Astrocyte (in vitro differentiated cells and primary cell): ENCODE measurements at places on chromosomes 2 and 18.

GRCh38 chr2:26606847-26607190, 34.3 kb downstream of the CIB4 start:
- H3K36me3 ChIP-seq, result no peaks in the 10 kb centered on the region
- peaks cover 18% of the 10 kb centered on the region for H3K27me3 ChIP-seq
- no peaks in the 10 kb centered on the region for H3K4me1 ChIP-seq
- DNase-seq, result no peak

DNA sequence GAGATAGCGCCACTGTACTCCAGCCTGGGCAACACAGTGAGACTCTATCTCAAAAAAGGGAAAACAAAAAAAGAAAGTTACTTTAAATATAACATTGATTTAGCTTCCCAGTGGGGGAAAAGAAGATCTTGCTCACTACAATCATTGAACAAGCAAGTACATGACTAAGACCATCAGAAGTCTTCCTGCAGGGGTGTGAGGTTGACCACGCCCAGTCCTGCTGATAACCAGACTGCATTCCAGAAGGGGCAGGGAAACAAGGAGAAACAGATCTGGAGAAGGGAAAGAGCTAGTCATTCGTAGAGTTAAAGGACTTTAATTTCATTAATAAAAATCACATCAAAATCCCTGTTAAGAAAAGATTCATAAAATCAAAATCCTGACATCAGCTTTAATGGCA, 77.5 kb downstream of the EPHA4 start:
- H3K4me1 ChIP-seq, result no peaks in the 10 kb centered on the region
- H3K4me3 ChIP-seq, result no peak overlapping the region
- no peak overlapping the region for H3K27ac ChIP-seq
- no peaks in the 10 kb centered on the region for H3K36me3 ChIP-seq
- no peaks in the 10 kb centered on the region for H3K27me3 ChIP-seq
- DNase-seq, result peak; percentile 39

DNA sequence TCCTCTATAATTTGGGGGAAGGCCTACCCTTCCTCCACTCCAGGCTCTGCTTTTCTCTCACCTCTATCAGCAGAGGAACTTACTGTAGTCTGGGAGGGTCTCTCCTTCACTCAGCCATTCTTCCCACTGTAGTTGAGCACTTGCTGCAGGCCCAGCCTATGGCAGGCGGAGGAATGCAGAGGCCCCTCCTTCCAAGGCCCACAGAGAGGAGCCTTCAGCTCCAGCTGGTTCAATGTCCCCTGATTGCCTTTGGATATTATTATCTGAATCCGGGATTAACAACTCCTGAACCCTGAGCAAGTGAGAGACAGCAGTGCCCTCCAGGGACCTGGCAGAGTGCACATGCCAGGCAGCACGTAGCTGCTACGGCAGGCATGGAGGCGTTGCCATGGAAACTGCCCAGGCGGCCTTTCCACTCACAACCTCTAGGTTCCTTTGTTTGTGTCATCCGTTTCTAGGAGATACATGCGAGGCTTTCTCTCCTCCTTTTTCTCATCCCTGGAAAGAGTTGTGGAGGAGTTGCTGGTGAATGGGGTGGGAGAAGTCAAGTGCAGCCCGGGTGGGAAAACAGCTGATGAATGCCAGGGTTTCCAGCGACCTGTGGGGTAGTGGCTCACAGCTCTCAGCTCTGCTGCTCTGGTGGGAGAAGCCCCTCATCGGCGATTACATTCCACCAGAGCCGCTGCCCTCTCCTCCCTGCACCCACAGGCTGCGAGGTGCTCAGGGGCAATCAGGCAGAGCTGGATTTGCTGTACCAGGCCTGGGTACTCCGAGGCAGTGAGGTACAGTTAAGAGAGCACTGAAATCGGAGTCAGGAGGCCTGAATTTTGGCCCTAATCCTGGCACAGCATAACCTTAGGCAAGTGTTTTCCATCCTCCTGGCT, 55.3 kb upstream of the HK2 start:
- no peak overlapping the region for H3K4me3 ChIP-seq
- no peaks in the 10 kb centered on the region for H3K4me1 ChIP-seq
- no peaks in the 10 kb centered on the region for H3K36me3 ChIP-seq
- no peak for DNase-seq

GRCh38 chr18:45713239-45713638, 10.7 kb upstream of the SLC14A1 start:
- H3K36me3 ChIP-seq, result no peaks in the 10 kb centered on the region
- H3K4me3 ChIP-seq, result no peak overlapping the region
- H3K4me1 ChIP-seq, result peaks cover 3% of the 10 kb centered on the region
- DNase-seq, result no peak
- H3K27ac ChIP-seq, result no peak overlapping the region
- H3K27me3 ChIP-seq, result no peaks in the 10 kb centered on the region

DNA sequence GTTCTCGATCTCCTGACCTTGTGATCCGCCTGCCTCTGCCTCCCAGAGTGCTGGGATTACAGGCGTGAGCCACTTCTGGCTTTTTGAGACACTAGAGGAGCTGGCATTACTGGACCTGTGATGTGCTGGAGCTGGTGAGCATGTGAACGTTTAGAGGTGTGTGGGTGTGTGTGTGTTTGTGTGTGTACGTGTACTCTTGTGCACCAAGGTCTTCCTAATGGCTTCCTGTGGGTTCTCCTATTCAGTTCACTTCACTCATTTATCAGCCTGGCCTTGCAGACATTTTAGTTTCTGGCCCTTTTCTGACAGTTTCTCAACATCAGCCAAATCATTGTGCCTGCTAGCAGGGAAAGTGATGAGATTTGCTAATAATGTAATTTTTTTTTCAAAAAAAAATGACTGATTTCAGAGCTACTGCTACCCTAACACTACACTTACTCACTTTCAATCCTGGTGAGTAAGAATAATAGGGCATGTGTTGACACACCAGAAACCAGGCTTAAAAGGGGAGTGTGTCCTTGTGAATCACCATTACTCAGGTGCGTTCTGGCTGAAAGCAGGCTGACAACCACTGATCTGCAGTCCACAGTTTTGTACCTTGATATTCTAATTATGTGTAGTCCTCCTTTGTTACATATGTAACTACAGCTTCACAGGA, 41.0 kb upstream of the ACTR3 start:
- no peak overlapping the region for H3K4me3 ChIP-seq
- no peaks in the 10 kb centered on the region for H3K36me3 ChIP-seq
- no peak overlapping the region for H3K27ac ChIP-seq

DNA sequence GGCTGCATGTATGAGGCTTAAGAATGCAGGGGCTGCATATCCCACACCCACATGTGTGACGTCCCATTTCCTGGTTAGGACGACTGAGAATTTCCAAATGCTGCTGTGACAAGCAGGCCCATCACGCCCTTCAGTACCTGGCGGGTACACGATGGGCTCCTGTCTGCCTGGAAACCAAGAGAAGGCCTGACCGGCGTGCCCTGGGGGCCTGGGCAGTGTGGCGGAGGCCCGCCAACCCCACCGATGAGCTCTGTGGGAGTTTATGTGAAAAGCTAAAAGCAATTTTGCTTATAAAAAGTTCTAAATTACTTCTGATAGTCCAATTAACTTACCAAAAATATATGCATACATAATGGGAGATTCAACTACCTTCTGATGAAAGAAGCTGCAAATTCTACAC, 837.3 kb downstream of the GALR1 start:
- no peak overlapping the region for H3K4me3 ChIP-seq
- H3K27ac ChIP-seq, result no peak overlapping the region
- no peaks in the 10 kb centered on the region for H3K4me1 ChIP-seq

GRCh38 chr18:75010689-75011088, 198.2 kb downstream of the PTGR3 start:
- no peaks in the 10 kb centered on the region for H3K36me3 ChIP-seq
- H3K27me3 ChIP-seq, result no peaks in the 10 kb centered on the region
- no peak for DNase-seq
- H3K4me1 ChIP-seq, result no peaks in the 10 kb centered on the region
- no peak overlapping the region for H3K27ac ChIP-seq
- H3K4me3 ChIP-seq, result no peak overlapping the region

DNA sequence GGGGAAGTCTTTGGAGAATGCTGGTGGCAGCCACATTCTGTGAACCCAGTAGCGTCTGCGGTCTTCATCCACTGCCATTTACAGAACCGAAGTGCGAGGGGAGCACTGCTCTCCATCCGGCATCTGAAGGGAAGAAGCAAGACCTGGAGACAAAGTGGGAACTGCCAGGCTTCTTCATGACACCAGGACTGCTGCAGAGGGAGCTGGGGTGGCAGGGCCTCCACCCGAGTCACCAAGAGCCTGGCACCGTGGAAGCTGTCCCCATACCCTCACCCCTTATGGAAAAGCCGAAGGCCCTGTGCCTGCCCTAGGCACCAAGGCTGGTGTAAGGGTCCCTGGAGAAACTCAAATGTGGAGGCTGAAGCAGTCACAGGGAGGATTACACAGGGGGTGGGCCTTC, 79.8 kb downstream of the CIB4 start:
- DNase-seq, result no peak
- peaks cover 14% of the 10 kb centered on the region for H3K4me1 ChIP-seq
- H3K27me3 ChIP-seq, result peaks cover 74% of the 10 kb centered on the region
- no peak overlapping the region for H3K4me3 ChIP-seq

DNA sequence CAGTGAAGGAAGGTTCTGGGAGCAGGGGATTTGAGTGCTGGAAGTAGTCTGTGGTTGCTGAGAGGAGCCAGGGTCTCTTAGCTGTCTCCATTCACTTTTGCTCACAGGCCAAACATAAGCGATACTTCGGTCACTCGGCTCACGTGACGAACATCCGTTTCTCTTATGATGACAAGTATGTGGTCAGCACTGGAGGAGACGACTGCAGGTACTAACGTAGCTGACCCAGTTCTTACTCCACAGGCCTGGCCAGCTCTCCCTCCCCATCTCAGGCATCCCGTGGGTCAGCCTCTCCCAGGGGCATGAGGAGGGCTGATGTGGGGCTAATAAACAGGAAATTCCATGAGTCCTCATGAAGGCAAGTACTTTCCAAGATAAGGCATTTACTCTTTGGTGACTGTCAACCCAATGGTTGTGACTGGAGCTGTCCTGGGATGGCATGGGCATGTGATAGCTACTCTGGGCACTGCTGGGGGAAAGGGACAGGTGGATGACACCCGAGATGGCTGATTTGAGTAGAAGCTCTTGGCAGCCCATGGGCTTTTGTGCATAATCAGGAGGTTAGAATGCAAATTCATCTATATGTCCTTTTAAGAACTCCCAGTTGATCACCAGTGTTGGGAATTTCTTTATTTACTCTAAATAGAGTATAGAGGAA, 81.6 kb downstream of the RTN4 start:
- H3K36me3 ChIP-seq, result peaks cover 46% of the 10 kb centered on the region
- H3K4me1 ChIP-seq, result no peaks in the 10 kb centered on the region
- H3K27ac ChIP-seq, result no peak overlapping the region
- H3K27me3 ChIP-seq, result no peaks in the 10 kb centered on the region
- DNase-seq, result no peak

DNA sequence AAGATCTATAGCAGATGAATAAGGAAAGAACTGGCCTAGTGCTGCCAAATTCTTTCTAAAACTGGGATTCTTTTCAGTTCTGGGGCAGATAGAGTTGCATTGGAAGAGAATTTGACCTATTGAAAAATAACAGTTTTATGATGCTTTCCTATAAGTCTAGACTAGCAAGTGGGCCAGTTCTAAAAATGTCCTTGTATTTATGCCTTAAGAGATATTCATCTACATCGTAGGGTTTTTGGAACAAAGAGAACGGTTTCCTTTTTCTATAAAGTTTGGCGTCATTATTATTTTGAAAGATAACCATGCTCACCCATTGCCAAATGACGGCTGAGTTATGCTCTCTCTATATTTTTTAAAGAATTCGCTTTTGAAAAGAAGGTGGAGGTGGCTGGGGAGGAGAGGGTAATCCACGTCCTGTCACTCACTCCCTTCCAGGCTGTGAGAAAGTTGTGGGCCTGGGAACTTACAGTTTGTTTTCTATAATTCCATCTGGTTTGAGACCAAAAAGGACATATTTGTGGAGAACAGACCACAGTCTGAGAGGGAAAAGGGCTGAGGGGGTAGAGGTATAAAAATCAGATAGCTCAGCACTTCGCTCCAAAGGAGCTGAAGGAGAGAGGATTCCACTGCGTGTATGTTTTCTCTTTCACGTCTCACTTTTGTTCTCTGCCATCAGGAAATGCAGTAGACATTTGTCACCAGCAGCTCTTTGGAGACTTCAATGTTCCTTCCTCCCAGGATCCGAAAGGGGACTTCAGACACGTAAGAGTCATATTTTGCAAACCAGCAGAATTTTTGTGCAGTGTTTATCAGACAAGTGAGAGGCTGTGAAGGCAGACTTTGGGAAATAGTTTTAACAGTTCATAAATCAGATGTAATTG, 281.9 kb upstream of the FN1 start:
- DNase-seq, result no peak
- no peak overlapping the region for H3K4me3 ChIP-seq
- H3K36me3 ChIP-seq, result no peaks in the 10 kb centered on the region
- peak overlapping the region; percentile 14 for H3K27ac ChIP-seq
- peaks cover 18% of the 10 kb centered on the region for H3K4me1 ChIP-seq

- H3K4me1 ChIP-seq, result peaks cover 45% of the 10 kb centered on the region
- peak overlapping the region; percentile 52 for H3K27ac ChIP-seq
- H3K36me3 ChIP-seq, result no peaks in the 10 kb centered on the region
- no peak for DNase-seq
- no peak overlapping the region for H3K4me3 ChIP-seq
Observed at GRCh38 chr2:177246000-177246399, 18.5 kb downstream of the NFE2L2 start.

GRCh38 chr2:71719520-71720282, 266.3 kb downstream of the DYSF start:
- peaks cover 29% of the 10 kb centered on the region for H3K4me1 ChIP-seq
- H3K36me3 ChIP-seq, result no peaks in the 10 kb centered on the region
- H3K27ac ChIP-seq, result no peak overlapping the region
- DNase-seq, result no peak

DNA sequence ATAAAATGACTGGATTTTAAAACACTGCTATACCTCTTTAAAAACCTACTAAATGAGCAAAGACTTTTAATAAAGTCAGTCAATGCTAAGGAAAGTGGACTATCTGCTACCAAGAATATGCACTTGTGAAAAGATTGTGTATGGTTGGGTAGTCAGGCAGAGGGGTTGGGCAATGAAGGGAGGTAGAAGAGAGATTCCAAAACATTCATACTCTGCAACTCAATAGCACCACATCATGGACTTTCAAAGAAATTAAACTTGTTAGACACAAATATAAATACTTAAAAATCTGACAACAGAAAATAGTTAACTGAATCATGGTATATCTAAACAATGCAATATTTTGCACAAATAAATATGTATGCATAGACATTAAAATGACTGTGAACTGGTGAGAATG, 139.9 kb upstream of the MAPRE2 start:
- H3K27ac ChIP-seq, result no peak overlapping the region
- H3K4me3 ChIP-seq, result no peak overlapping the region
- H3K36me3 ChIP-seq, result no peaks in the 10 kb centered on the region
- peaks cover 2% of the 10 kb centered on the region for H3K27me3 ChIP-seq
- no peak for DNase-seq
- no peaks in the 10 kb centered on the region for H3K4me1 ChIP-seq

DNA sequence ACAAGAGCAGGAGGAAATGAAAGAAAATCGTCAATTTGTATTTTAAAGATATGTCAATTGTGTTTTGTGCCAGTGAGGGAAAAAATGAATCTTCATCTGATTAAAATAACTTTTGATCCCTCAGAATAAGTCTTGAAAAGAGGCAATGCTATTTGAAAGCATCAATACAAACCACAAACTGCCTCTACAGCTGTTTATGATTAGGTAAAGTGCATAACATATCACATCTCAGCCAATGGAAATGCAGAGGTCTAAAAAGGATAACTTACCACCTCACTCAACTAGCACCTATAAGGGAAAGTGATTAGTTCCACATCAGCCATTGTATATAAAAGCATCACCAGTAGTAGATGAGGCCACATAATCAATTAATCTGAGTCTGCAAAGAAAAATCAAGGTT, 492.2 kb upstream of the CDH2 start:
- H3K4me1 ChIP-seq, result no peaks in the 10 kb centered on the region
- no peak overlapping the region for H3K4me3 ChIP-seq
- H3K36me3 ChIP-seq, result no peaks in the 10 kb centered on the region
